ENCODE measurements at places on chromosomes 1 and 21.
A peak's percentile ranks its signal among the peaks of the same experiment; 100 is the strongest.

- DNase-seq = no peak
Measured at GRCh38 chr21:40754466-40754865, 92.5 kb downstream of the DSCAM start.

- DNase-seq = peak; percentile 15
Measured at GRCh38 chr1:222711319-222712252, 705 bp downstream of the AIDA start.

DNA sequence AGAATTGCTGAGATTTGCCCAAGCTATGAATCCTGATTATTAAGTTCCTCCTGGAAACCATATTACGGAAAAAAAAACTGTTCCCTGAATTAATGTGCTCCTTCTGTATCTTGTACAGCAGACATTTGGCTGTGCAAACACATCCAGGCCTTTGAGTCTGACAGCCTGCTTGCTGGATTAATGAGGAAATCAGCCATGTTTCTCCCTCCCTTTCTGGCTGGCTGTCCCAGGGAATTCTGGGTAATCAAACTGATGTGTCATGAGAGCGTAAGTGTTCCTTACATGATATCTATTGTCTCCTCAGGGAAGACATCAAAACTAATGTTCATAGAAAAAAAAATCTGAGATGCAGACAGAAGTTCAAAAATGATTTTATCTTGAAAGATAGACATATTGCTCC, 18.8 kb downstream of the PGBD5 start:
- DNase-seq = no peak

DNA sequence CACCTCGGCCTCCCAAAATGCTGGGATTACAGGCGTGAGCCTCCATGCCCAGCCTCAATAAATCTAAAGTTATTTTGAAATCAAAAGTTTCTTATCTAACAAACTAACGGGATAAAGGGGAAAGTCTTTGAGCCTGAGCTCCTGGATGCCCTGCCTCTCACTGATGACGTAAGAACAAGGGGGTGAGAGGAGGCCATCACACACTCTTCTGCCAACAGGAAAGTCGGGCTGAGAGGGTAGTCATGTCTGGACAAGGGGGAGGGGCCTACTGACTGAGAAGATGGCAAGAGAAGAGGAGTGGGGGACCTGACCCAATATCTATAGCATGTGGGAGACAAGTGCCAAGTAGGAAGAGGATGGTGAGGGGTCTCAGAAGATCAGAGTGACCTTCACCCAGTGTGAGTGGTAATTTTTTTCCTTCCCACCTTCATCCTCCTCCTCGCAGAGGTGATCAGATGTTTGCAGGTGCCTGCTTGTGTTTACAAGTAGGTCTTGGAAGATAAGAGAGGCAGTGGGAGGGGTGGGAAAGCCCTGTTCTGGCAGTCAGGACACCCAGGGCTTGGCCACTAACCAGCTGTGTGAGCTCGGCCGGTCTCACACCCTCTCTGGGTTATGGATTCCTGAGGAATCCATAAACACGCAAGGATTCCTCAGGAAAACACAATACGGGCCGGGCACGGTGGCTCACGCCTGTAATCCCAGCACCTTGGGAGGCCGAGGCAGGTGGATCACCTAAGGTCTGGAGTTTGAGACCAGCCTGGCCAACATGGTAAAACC, 9.6 kb downstream of the UQCRHL start:
- DNase-seq = no peak

DNA sequence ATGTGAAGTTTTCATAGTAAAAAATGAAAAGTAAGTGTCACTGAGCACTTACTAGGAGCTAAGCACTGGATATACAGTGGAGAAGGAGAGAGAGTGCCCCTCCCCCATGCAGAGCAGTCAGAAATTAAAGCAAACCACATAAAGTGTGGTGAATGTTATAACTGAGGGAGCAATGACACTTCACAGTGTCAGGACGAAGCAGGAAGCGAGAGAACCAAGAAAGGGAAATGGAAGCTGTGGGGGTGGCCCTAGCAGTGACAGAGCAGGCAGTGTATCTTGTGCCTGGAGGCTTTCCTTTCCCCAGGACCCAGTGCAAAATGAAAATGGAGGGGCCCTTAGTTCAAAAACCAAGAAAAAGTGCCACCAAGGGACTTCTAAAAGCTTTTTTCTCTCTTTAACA, 21.5 kb upstream of the RCAN3 start:
- peak; percentile 35 for DNase-seq

GRCh38 chr1:223859058-223859457, 13.3 kb upstream of the TP53BP2 start:
- no peak for DNase-seq

- DNase-seq = no peak
Measured at GRCh38 chr1:112666946-112667345, 7.5 kb upstream of the MOV10 start.

- DNase-seq = no peak
Measured at GRCh38 chr1:5365751-5366150, 626.5 kb downstream of the NPHP4 start.

- no peak for DNase-seq
Measured at GRCh38 chr1:63977466-63977865, 203.6 kb downstream of the ROR1 start.

DNA sequence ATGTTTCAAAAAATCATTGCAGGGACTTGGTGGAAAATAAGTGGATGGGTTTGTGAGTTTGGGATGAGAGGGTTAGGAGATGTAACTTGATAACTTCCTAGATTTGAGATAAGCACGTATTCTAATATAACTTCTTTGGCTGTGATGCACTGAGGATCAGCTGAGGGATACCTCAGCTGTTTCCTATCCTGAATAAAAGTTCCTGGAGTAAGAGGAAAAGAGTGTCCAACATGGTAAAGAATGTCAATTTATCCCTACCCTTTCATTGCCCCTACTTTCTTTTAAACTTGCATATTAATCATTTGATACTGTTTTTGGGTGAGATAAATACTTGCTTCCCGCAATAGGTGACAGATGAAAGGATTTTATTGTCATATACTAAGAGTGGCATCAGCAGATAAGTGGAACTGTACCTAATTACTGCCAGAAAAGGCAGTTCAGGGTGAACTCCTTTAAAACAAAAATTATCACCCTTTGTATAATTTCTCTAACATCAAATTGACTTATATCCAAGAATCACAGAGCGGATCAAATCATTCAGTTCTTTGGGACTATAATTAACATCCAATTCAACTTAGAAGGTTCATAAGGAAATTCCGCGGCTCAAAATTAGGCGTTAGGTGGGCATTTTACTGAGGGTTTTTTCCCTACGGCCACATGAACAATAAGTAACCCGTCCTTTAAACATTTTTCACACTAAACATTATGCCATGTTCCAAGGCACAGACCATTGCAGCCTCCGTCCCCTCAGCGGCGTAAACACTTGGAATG, 1.4 kb upstream of the SUCO start:
- no peak for DNase-seq

DNA sequence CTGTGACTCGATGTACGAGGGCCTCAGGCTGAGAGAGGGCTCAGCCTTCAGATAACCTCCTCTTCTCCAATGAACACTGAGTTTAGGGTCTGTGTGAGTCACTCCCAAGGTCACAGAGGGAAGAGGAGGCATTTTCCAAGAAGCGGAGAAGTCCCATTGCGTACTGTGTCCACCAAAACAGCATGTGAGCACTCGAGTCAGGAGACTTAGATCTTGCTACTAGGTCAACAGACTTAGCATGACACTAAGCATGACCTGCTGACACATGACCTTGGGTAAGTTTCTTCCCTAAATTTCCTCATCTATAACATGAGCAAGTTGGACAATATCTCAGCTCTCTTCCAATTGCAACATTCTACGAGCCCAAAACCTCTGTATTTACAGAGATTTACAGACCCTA, 68.0 kb downstream of the PLPP3 start:
- DNase-seq = no peak

- DNase-seq = no peak
Measured at GRCh38 chr1:215055281-215055935, 27.1 kb upstream of the KCNK2 start.

DNA sequence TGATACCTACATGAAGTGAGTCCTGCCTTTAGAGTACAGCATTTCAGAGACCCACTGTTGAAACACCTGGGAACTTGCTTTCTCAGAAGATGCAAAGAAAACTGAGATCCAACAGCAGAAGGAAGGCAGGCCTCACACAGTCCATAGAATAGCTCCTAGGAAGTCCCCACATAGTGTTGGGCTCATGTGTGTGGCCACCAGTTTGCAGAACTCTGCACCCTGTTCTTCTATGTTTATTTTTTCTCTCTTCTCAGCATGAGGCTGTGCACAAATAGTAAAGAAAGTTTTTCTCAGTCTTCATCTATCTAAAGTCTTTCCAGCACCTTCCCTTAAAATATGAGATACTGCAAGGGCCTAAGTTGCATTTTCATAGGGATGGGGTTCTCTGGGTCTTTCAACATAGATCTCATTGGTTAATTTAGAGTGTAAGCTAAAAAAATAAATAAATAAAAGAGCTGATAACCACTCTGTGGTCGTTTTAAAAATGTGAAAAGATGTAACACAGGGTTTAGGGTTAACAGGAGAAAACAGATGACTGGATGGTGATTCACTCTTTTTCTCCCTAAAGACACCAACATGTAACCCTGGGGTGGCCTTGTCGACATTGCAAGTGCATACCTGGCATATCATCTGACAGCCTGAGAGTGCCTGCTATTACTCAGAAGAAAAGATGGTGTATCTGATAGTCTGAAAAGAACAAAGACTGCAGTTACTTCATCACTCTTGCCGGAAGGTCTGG, 94.6 kb downstream of the ZC3H11B start:
- DNase-seq = no peak
